ENCODE measurements at places on chromosomes 11 and 22.

GRCh38 chr11:62774407-62774806, 3.2 kb downstream of the TAF6L start:
- no peak for DNase-seq

DNA sequence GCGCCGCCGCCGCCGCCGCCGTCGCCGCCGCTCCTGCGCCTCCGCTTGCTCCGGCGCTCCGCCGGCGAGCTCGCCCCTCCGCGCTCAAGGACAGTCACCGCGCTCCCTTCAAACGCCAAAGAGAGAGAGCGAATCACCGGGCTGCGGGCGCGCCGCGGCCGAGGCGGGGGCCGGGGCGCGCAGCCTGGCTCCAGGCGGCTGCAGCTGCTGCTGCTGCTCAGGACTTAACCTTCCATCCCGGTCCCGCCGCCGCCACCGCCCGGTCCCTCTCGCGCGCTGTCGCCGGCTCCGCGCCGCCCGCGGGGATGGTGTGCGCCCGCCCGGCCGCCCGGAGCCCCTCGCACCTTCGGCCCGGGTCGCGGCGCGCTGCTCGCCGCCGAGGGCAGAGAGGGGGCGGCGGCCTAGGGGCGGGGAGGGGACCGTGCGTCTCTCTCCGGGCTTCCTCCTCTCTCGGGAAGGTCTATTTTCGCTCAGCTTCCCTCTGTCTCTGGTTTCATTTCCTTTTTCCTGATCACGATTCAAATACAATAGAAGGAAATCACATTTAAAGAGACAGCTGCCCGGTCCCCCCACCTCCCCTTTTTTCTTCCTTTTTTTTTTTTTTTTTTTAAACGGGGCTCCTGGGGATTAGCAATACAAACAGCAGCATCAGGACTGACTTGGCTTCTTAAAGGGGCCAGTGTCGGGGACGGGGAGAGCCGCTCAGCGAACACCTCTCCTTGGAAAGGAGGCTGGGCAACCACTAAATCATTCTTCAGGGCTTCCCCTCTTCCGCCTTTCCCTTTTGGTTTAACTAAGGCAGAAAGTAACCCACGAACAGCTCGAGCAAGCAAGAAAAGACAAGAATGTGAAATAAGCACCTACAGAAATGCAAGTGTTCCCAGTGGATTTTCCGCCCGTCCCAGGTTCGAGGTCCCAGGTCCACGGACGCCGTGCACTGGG, 22.1 kb downstream of the LMO2 start:
- DNase-seq: no peak

GRCh38 chr22:30262917-30263741, 3.5 kb downstream of the OSM start:
- peak; percentile 87 for DNase-seq

- DNase-seq: no peak
These were observed 18.7 kb downstream of the SLC6A5 start for GRCh38 chr11:20618083-20618482.

DNA sequence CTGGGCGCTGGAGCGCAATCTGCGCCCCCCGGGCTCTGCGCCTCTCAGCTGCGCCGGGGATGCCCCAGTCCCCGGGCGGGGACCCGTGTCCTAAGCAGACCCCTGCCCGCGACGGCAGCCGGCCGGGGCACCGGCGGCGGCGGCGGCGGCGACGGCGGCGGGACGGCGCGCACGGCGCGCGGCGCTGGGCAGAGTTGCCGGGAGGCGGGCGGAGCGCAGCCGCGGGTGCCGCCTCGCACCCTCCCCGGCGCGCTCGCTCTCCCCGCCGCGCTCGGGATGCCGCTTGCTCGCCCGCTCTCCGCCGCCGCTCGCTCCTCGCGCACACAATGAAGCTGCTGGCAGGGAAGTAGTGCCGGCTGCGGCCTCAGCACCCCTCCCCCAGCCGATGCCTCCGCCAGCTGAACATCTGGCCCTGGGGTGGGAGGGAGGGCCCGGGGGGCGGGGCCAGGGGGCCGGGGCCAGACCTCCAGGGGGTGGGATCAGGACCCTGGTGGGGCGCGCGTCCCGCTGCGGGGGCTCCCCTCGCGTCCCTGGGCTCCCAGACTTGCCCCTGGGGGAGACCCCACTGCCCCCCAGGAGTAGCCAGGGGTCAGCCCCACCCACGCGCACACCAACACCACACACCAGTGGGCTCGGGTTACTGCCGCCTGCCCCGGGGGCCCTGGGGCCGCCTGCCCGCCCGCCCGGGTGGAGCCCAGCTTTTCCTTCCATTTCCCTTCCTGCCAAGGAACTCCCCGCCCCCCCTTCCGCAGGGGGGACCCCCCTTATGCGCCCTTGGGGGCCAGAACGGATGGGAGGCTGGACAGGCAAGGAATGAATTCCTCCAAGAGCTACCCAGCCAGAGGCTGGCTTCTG, at the start of gene RCOR2:
RCOR2 (minus strand) TSS at position 328 of the 855 bp plus-strand sequence. CDS start 708 bp downstream, outside the sequence.
- DNase-seq: peak; percentile 88

GRCh38 chr11:112941104-112941503, 20.1 kb upstream of the NCAM1 start:
- DNase-seq: no peak

GRCh38 chr11:96145163-96145585, 197.8 kb downstream of the MAML2 start:
- DNase-seq: no peak

- no peak for DNase-seq
These were observed 122.6 kb downstream of the MICAL2 start for GRCh38 chr11:12232817-12233601.

GRCh38 chr22:42772647-42773046, 52.0 kb upstream of the A4GALT start:
- DNase-seq: no peak

DNA sequence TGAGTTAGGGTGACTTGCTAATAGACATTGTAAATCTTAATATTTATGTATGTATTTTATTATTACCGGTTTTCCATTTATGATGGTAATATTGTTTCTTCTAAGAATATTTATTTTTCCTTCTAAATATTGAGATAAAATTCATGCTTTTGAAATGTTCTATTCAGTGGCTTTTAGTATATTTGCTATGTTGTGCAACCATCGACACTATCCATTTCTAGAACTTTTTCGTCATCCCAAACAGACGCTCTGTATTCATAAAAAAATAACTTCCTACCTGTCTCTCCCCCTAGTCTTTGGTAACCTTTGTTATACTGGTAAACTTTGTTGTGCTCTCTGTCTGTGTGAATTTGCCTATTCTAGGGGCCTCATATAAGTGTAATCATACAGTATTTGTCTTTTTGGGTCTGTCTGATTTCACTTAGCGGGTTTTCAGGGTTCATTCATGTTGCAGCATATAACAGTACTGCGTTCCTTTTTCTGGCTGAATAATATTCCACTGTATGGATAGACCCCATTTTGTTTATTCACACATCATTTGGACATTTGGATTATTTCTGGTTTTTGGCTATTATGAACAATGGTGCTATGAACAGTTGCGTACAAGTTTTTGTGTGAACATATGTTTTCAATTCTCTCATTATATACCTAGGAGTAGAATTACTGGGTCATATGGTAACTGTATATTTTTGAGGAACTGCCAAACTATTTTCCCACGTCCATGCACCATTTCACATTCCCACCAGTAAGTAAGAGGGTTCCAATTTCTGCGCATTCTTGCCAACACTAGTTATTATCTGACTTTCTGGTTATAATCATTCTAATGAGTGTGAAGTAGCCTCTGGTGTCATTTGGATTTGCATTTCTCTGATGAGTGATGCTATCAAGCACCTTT, 15.9 kb downstream of the NEAT1 start:
- no peak for DNase-seq

- peak; percentile 73 for DNase-seq
These were observed at the start of gene MCAM for GRCh38 chr11:119316729-119317591. Gene MCAM, minus strand, starts transcription at chr11:119317130. Its CDS starts 29 bp downstream, at chr11:119317101.

- DNase-seq: no peak
These were observed 312.7 kb downstream of the SOX6 start for GRCh38 chr11:16043617-16044016.

DNA sequence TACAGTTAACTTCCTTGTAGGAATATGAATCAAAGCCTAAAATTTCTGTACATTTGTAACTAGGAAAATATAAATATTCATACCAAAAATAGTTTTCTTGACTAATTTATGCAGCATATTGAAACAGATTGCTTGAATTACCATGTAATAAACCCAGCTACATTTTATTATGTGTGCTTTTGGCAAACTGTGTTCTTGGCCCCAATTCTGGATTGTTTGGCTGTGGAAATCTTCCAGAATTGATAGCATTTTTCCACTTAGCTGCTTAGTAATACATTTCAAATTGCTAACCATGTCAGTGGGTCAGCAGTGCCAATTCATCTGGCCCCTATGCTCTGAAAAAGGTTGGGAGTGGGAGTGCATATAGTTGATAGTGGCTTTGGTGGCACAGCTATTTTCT, 32.3 kb downstream of the PDHX start:
- no peak for DNase-seq

- no peak for DNase-seq
These were observed 67.6 kb downstream of the UBASH3B start for GRCh38 chr11:122723106-122723505.

GRCh38 chr11:68543594-68543993, 83.0 kb downstream of the PPP6R3 start:
- no peak for DNase-seq

- peak; percentile 3 for DNase-seq
These were observed 12.1 kb upstream of the SPTBN2 start for GRCh38 chr11:66741153-66741552.

Data from type B pancreatic cell (in vitro differentiated cells).